ENCODE measurements at places on chromosomes 16 and 17.

DNA sequence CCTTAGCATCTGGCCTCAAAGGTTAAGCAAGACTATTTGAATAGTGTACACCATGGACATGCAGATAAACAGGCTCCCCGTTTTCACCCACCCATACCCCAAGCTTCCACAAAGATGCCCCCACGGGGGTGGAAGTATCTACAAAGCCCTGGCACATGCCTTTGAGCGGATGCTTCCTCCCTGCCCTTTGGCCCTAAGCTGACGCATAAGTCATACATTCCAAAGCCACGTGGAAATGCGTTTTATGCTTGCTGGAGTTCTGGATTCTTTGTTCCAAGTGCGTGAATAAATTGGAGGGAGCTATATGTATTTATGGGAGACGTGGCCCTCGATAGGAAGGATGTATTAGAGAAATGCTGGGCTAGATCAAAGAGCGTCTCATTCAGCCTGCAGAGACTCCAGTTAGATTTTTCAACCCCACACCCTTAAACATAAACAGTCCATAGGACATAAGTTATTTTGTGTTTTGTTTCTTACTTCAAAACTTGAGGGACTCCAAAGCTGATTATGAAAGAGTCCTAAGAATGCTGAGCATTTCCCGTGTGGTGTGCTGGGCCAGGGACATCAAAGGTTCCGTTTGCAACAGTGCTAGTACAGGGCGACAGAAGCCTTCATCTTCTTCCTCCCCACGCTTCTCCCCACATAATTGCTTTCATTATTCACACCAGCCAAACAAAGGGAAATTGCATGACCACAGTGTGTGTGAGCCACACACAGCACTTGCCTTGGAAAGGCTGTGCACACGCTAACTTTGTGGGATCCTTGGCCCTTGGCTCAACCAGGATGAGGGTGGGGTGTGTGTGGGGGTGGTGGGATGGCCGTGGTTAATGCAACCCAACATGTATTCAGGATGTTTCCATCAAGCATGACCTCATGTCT is 73.6 kb downstream of the WIPI1 start:
- DNase-seq: peak; percentile 98

DNA sequence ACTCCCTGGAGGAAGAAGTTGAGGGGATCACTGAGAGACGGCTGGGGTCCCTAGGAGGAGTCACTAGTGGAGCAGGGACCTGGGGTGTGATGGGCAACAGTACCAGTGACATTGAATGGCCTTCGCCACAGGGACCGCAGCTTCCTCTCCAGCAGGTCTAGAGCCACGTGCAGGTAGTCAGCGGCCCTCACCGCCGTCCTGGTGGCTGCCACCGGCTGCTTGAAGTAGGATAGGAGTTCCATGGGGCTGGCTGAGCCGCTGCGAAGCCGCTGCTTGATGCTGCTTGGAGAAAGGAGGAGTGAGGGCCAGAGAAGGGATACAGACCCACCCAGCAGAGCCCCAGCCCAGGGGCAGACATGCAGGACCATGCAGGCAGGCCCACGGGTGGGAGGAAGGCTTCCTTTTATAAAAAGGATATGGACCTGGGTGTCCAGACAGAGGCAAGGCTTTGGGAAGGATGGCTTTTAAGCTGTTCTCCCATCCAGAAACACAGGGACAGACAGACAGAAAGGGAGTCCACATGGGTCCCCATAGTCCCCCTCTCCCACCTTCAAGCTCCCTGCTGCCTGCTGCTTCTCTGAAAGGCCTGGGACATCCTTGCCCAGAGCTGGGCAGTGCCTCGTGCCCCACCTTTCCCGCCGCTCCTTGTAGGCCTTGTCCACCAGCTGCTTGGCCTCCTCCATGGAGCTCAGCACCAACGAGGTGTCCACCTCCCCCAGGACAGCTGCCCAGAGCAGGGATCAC is 827 bp downstream of the MPO start:
- no peak for DNase-seq

GRCh38 chr16:28107232-28107631 is 43.7 kb upstream of the GSG1L start:
- DNase-seq: no peak

DNA sequence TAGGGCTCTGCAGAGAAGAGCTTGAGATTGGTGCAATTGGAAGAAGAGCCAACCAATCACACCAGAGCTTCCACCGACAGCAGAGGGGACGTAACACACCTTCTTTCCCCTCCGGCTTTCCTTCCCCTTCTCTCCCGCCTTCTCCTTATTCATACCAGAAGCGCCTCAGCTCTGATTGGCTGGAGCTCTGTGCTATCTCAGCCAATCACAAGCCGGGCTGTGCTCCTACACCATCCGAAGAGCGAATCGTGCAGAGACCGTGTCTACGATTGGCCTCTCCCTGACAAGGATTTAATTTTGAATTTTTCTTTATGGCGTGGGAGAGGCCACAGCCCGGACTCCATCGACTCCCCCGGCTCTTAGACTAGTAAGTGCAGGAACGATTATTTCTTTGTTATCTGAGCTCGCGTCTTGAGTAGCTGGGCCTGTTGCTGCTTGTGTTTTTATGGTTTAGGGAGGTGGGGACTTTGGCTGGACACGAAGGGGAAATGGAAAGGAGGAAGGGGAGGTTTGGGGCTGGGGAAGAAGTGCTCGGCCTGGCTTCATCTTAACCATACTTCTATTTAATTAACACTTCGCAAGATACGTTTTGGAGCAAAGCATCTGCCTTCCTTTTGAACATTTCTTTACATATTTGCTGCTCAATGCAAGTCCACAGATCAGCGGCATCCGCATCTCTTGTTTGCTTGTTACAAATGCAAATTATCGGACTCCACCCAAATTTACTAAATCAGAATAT is at the start of gene PRR11:
PRR11 (plus strand) TSS at position 308 of the 739 bp plus-strand sequence. CDS start 14,007 bp downstream, outside the sequence.
- peak; percentile 100 for DNase-seq

DNA sequence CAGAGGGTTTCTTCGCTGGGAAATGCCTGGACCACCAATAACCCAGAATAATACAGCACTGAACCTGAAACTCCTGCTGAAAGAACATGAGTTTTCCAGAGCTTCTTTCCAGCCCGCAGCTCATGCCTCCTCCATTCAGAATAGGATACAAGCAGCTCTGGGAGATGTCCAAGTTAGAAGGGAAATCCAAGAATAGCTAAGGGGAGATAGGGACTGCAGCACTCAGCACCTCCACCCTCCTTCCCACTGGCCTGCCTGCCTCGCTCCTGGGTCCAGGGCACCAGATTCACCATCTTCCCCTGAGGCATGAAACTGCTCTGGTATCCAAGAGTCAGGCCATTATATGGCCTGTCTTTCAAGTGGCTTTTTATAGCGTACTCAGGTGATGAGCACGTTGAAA is 4.1 kb downstream of the KRT31 start:
- no peak for DNase-seq

GRCh38 chr17:36643086-36643685 is 41.8 kb downstream of the MRM1 start:
- no peak for DNase-seq

- no peak for DNase-seq
Observed at GRCh38 chr17:76106703-76107102, 3.1 kb upstream of the EXOC7 start.

- peak; percentile 66 for DNase-seq
Observed at GRCh38 chr17:81868674-81869220, 2.4 kb downstream of the ARHGDIA start.

- no peak for DNase-seq
Observed at GRCh38 chr16:71594000-71594646, 17.2 kb upstream of the TAT start.

DNA sequence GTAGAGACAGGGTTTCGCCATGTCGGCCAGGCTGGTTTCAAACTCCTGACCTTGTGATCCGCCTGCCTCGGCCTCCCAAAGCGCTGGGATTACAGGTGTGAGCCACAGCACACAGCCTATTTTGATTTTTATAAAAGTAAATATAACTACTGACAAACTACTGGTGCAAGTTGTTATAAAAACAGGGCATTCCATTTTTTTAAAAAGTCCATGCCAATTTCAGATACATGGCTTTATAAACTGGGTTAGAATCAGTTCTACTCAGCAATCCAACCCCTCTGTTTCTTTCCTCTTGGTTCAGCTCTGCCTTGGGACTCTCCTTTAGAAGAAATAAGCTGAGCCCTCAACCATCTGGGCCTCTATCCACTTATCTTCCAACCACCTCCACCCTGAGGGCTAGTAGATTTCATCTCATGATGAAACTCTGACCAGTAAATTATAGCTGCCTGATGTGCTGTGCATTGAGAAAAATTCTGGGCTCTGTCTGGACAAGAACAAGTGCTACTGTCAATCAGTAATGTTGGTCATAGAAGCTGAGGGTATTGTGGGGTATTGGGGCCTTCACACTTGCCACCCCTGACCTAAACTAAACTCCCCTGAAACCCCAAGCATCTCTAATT is 10.2 kb downstream of the RANBP10 start:
- no peak for DNase-seq

- DNase-seq: no peak
Observed at GRCh38 chr16:1395444-1396031, 19.0 kb downstream of the UNKL start.

GRCh38 chr17:46109603-46110189 is 83.5 kb downstream of the KANSL1 start:
- DNase-seq: no peak

DNA sequence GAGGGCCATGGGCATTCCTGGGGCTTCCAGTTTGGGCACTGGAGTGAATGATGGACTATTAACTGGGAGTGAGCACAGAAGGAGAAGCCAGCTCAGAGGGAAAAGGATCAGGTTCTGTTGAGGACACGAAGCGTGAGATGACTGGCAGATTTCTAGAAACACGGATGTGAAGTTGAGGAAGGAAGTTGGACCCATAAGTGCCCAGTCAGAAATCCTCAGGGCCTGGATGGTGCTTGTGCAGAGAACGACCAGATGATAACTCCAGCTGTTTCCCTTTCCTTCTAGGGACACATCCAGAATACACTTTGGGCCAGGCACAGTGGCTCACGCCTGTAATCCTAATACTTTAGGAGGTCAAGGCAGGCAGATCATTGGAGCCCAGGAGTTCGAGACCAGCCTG is 23.3 kb upstream of the ANKRD40CL start:
- no peak for DNase-seq

DNA sequence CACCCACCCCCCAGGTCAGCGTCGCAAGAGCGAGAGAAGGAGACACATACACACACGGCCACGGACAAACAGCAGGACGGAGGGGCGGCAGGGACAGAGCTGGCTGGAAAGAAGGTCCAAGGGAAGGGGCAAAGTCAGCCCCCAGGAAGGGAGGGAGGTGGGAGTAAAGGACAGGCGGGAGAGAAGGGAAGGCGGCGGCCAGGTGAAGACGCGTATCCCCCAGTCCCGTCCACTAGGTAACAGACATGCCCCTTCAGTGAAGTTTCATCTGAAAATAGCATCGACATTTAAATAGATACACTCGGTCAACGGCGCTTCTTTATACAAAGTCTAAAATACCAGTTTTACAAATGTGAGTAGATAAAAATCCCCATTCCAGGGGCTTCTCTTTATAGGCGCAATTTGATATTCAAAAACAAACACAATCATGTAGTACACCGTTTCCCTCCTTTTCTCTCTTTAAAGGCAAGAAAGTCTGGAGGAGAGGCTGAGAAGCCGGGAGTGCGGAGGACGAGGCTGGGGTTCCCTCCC is 4.5 kb downstream of the CBX8 start:
- DNase-seq: no peak

DNA sequence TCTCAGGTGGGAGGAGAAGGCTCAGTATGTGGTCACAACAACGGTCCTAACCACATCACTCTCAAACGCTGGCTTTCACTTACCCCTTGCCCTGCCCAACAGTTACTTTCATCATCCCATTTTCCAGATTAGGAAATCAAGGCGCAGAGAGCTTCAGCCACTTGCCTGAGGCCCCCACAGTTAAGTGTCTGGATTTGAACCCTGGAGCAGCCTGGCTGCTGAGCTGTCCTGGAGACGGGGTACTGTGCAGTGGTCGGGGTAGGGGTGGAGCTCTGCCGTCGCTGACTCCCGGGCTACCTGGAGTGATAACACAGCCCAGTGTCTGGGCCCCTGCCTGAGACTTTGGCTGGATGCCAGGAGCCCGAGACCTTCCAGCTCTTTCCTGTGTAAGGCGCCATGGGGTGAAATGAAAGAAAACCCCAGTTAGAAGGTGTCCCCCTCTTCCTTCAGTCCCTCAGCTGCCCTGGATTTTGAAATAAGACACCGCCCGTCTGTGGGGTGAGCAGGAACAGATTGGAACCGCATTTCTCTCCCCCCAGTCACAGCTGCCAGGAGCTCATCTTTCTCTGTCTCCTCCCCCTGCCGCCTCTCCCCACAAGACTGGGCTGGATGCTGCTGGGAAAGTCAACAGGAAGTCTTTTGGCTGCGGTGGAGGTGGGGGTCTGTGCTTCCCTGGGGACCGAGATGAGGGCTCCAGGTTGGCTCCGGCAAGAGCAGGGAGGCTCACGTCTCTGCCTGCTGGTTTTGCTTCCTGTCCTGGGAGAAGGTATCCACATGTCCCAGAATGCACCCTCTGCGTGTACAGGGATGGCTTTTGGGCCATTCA is 280.2 kb downstream of the SEC14L1 start:
- peak; percentile 79 for DNase-seq

GRCh38 chr17:82665891-82666290 is 17.6 kb upstream of the WDR45B start:
- DNase-seq: no peak

DNA sequence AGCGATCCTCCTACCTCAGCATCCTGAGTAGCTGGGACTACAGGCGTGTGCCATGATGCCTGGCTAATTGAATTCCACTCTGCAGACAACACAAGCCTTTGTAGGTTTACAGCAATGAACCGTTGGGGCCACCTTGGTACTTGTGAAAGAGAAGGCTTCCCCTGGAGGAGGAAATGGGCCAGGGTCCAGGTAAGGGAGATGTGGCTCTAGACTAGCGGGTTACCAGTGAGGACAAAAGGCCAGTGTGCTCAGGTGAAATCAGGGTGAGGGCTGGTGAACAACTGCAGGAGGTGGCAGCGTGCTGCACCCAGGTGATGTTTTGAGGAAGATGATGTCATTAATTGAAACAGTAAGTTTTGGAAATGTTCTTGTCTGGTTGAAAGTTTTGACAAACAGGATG is 6.7 kb downstream of the SDR42E1 start:
- no peak for DNase-seq

- no peak for DNase-seq
Observed at GRCh38 chr17:83137523-83137922, 58.1 kb downstream of the METRNL start.

DNA sequence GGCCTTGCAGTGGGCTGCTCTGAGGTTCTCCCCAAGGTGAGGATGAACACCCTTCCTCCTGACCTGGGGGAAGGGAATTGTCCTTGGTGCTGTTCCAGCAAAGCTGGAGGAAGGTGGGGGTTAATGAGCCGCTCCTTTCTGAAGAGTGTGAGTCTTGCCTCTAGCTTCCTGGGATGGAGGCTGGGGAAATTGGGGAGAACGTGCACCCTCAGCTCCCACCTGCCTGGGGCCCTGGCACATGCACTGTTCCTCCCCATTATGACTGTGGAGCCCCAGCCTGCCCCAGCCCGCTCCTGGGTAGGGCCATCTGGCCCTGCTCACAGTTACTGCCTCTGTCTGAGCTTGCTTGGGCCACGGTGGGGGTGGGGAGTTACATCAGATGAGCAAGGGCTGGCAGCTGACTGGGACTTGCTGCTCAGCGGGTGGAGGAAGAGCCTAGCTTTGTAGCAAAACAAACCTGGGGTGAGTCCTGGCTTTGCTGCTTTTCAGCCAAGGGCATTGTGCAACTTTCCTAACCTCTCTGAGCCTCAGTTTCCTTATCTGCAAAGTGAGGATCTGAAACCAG is 11.1 kb downstream of the TNS4 start:
- no peak for DNase-seq

GRCh38 chr17:28346199-28346580 is 10.6 kb downstream of the TNFAIP1 start:
- no peak for DNase-seq

- peak; percentile 80 for DNase-seq
Observed at GRCh38 chr17:80761110-80761871, 216.7 kb downstream of the RPTOR start.

All from SJSA1 (cell line).